ENCODE measurements at places on chromosomes 1 and 21.

DNA sequence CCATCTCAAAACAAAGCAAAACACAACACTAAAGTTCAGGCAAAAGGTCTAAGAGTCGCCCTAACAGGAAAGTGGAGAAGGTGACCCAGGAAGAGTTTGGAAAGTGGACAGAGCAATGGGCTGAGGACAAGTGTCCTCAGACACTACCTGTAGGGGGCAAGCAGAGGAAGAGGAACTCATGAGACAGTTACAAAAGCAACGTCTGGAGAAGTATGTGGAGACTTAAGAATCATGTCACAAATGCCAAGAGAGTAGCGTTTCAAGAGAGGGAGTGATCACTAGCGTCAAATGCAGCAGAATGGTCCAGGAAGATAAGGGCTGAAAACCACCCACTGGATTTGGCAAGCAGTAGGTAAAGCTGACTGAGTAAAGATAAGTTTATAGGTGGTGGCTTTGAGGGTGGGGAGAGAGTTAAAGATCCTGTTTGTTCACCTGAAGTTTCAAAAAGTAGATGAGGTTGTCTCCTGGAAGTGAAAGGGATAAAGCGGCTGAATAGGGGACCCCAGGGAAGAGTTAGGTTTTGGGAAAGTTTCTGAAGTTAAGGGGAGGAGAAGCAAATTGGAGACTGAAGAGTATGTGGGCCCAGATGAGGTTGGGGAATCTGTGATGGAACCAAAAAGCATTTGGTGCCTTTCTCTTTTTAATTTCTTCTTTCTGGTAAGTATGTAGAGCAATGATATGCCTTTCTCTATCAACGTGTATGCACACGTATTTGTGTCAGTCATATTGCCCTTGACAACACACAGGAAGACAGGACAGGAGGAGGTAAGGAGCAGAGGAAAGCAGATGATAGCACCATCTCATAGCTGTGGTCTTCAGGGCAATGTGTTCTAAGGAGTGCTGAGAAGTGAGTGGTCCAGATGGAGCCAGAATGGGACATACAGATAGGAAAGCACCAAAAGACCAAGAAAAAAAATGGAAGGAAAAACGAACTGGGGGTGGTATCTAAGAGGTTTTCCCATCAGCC lies 3.1 kb downstream of the BSDC1 start:
- DNase-seq, result no peak

DNA sequence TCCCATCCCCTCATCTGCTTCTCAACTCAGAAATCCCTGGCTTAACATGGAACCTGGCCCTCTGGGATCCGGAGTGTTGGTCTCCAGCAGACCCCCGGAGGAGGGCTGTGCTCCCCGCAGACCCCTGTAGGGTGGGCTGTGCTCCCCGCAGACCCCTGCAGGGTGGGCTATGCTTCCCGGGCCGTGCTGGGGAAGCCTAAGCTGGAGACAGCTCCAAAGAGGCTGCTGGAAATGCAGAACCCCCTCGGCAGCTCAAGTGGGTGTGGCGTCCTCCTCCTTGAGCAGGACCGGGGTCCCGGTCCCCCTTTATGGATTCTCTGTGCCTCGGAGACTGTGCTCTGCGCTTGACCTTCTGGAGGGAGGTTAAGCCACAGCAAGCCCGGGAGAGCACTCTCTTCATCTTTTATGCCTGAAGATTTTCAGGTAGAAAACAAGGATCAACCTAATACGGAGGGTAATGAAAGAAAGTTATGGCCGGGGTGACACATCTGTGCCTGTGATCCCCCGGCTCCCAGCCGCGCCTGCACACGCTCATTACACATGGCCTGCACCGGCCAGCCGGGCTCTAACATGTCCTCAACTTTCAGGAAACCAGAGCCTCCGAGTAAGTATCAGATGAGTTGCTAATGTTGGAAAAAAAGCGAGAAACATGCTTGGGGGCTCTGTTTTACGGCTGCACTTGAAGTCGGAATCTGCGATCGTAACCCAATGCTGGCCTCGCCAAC lies 87.7 kb upstream of the ACTRT2 start:
- no peak for DNase-seq

- DNase-seq, result no peak
These were observed 1.0 kb upstream of the EXO1 start for GRCh38 chr1:241846862-241847539.

DNA sequence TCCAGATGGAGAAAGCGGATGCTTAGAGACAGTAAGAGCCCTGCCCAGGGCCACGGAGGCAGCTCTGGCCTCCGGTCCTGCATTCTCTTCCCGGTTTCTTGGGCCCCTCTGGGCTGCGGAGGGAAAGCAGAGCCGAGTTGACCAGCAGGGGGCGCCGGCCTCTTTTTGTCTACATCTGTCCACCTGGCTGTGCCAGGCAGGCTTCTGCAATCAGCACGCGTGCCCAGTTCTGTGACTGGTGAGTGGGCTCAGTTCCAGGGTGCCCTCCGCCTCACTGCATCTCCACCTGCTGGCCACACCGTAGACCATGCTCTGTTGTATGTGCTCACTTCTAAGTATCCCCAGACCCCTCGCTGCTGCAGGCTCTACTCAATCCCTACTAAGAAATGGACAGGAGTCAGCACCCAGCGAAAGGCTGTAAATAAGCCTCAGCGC lies 6.7 kb upstream of the HUNK start:
- peak; percentile 58 for DNase-seq

- DNase-seq, result no peak
These were observed 19.6 kb upstream of the CLCA4 start for GRCh38 chr1:86527306-86527705.

- DNase-seq, result no peak
These were observed 16.0 kb upstream of the ZNF496 start for GRCh38 chr1:247347477-247348222.
